ENCODE measurements at places on chromosomes 2 and 18. TPM values are rescaled to one million over a fixed set of nuclear protein-coding genes. Genes with fewer than 3 reads are reported as not detected.

The NOSTRIN gene
- not detected for total RNA-seq

DNA sequence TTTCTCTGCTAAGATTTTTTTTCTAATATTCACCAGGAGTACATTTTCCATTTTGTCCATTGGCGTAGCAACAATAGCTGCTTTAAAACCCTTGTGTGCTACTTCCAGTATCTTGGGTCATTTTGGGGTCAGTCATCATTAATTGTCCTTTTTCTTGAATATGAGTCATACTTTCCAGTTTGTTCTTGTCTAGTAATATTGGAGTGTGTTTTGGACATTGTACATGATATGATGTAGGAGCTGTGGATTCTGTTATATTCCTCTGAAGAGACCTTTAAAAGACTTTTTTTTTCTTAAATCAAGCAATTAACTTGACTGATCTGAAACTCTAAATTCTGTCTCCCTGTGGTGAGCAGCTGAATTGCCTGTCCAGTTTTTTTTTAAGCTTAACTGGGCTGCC, 40.8 kb downstream of the AGPS start:
- no peak for DNase-seq

The SPATA3 gene
- not detected for total RNA-seq

DNA sequence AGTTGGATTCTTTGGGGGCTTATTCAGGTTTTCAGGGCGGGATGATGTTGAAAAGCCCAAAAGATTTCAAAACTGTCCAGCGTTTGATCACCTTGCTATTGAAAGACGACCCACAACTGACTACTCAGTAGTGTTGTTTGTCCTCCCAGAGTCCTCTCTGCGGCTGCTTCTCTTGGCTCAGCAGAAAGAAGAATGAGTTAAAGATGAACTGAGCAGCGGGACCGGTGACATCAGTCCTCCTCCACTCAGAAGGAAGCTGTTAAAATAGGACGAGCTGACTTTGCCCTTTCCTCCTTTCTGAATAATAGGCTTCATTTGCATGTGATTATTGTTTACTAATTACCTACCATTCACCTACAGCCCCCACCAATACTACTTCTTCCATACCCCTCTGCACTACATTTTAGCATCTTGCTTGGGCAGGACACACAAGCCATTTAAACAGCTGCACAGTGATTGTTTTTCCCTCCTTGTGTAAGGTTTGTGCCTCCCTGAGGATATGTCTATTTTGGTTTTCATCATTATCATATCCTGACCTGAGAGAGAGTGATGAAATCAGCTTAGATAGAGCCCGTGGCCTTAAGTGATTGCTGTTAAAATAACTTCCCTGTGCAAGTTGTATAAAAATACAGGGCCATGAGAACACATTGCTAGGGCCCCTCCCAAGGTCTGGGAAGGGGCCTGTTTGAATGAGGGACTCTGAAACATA, 261.8 kb downstream of the FHOD3 start:
- no peak for DNase-seq

DNA sequence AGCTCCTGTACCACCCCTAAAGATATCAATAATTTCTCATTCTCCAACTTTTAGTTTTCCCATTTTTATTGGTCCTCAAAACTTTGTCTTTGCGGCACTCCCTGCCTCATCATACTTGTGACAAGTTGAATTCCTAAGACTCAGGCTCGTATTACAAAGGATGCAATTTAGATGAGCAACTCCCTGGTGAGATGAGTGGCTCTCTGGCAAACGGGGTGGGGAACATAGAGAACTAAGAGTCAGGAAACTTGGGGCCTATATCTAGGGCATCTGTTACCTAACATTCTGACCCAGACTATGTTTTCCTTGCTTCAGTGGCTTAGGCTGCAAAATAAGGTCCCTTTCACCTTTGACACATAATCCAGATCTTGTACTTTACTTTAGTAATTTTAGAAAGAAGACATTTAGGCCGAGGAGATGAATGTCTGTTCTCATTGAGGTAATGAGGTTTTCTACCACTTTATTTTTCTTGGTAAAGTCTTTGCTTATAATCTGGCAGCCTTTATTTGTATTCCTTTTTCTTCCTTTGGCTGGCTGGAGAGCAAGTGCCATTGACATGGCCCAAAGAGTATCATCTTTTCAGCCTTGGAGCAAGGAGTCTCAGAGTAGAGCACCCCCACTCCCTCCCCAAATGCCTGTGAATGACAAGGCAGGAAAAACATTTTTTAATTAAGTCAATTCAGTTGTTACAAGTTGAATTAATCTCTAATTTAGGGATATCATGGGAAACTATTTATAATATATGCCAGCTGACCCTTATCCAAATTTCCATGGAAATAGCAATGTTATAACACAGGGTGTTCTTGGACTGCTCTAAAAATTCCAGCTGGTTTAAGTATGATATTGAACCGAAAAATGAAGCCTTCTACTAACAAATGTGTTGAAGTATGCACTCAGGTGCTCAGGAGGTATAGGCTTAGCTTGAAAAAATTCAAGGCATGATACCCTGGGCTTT, 15.2 kb downstream of the TSPYL6 start:
- no peak for DNase-seq

The MC2R gene
- not detected for total RNA-seq

DNA sequence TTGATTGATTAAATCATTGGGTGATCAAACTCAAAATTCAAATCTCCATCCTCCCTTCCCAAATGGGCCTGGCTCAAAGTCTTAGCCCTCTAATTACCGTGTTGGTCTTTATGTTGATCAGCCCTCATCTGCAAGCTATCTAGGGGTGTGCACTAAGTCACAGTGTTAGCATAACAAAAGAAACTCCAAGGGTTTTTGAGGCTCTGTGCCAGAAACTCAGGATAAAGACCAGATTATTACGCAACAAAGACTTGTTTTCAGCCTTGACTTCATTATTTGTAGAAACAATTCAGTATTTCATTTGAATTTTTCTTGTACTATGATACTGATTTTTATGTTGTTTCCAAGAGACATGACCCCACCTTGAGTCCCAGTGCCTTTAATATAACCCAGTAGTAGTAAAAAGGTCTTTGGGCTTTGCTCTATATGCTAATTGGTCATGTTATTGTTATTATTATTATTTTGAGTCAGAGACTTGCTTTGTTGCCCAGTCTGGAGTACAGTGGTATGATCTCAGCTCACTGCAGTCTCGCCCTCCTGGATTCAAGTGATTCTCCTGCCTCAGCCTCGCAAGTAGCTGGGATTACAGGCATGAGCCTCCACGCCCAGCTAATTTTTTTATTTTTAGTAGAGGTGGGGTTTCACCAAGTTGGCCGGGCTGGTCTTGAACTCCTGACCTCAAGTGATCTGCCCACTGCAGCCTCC, 13.9 kb downstream of the PSMD14 start:
- no peak for DNase-seq

The GPR55 gene
- not detected for total RNA-seq

GRCh38 chr2:174587579-174587978, 10.0 kb downstream of the WIPF1 start:
- no peak for DNase-seq

DNA sequence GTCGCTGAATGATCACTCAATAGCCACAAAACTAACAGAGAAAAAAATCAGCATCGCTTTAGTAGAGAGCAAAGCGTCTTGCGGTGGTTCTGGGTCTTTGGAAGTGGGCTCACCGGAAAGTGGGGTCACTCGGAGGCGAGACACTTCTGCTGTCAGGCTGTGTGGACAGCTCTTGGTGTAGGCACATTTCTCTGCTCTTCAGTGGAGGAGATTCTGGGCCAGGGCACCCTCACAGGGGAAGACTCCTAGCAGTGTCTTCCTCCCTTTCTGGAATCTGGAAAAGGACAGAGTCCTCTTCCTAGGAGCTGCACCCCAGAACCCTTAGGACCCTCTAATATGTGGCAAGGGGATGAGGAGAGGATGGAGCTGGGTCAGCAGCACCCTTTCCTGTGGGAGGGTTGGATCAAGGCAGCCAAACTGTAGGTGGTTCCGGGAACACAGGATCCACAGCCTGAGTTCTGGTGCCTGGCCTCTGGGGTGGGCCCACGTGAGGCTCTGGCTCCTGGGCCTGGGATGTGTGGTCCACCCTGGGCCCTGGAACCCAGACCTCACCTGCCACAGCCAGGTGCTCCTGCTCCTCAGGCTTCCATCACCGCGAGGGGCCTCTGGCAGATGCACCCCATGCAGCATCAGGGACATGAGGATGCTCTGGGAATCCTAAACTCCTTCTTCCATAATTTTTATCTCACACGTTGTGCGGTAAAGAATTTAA, 25.1 kb downstream of the GPR35 start:
- DNase-seq = no peak

DNA sequence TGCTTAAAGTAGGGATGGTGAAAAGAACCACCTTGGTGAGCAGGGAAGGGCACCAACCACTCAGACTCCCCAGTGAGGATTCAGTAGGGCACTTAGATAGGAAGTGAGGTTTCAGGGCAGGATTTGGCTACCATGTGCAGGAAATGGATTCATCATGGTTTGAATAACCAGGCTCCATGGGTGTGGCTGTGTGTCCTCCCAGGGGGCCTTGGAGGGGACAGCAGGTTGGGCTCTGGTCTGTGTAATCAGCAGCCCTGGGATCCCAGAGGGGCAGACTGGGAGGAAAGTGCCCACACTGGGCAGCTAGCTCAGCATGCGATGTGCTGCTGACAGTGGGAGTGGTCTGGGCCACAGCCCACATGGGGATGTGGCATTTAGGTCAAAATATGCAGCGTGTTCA, 224.6 kb downstream of the CELF4 start:
- DNase-seq = no peak

DNA sequence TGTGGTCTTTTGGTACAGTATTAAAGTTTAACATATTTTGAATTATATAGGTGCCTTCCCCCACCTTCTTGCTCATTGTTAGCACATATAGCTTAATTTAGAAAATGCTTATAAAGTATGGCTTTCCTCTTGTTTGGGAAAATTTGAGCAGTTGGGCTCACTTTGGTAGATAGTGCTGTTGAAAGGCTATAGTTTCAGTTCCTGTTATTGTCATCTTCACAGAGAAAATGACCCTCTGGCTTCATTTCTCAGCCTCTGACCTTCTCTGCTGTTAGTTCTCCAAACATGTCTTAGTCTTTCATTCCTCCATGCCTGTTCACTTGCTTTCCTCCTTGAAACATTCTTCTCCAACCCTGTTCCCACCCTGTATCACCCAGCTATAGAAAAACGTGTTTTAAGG, 200.6 kb downstream of the WDR7 start:
- DNase-seq = no peak

The CNGA3 gene
- total RNA-seq = not detected

The IL36RN gene
- total RNA-seq = not detected

The SLC11A1 gene
- 0.10 TPM for total RNA-seq

GRCh38 chr2:110146945-110147332, 31.3 kb upstream of the MALL start:
- no peak for DNase-seq

DNA sequence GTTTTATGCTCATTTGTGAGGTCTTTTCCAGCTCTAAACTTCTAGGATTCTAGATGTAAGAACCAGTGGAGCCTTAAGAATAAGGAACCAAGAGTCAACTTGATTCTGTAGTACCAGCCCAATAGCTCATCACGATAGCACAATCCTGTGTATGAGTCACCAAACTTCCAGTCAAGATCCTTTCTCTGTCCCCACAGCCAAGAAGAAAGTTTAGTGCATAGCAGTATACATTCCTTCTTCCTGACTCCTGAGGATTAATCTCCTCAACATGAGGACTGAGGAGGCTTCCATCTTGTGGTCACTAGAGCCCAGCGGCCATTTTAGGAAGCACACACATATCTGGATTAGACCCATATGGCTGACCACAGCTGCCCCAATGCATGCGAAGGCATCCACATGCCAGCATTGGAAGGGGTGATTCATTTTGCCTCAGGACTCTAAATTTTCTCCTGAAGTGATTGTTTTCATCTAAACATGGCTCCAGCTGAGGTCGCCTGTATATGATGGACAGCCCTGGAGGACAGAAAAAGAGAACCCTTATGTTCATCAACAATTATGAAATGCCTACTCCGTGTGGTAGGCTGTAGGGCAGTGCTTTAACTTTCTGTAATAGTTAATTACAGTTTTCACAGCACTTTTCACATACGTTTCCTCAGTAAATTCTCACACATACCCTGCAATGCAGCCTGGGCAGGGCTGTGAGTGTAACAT, 53.5 kb downstream of the RASGRP3 start:
- DNase-seq = no peak

DNA sequence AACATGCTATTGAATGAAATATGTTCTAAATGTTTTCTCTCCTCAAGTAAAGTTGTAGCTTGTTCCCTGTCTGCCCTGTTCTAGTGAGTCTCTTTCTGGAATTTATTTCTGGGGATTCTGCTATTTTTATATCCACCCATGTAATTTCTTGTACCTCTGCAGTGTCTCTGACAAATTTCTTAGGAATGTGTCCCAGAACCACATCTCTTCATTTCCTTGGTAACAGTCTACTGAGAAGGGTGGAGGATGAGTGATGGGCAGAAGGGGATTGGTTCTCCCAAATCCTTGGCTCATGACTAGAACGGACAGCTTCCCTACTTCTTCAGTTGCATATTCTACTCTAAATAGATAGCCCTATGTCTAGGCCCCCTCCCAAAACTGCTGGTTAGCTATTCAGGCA, 490.6 kb upstream of the LINC00305 start:
- DNase-seq = no peak

The PROKR1 gene
- not detected for total RNA-seq

GRCh38 chr18:6543330-6543908, 128.7 kb upstream of the L3MBTL4 start:
- DNase-seq = no peak

The PAIP2B gene
- 0.73 TPM for total RNA-seq

DNA sequence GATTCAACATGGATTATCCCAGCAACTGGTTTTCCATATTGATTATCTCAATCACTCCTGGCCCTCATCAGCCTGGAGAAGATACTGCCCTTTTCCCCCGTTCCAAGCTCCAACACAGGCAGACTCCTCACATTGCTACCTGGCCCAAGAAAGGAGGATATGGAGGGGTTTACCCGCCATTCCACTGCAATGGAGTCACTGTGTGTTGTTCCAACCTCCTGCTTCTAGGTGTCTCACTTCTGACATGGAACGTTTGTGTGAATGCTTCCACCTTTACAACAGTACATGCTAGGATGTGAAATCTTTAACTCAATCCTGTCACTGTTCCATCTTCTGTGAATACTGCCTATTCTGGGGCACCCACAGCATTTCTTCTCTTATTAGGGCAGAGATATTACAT, 36.7 kb downstream of the RMP24 start:
- no peak for DNase-seq

DNA sequence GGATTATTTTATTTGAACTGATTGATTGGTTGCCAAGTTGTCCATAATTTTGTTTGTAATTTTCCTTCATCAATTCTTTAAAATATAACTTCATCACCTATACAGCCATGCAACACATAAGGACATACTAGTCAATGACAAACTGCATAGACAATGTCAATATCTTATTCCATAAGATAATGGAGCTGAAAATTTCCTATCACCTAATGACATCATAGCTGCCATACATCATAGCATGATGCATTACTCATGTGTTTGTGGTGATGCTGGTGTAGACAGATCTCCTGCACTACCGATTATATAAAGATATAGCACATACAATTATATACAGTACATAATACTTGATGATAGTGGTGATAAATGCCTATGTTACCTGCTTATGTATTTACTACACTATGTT, 369.8 kb upstream of the NT5C1B start:
- no peak for DNase-seq

The SPR gene
- total RNA-seq = 8.9 TPM

The UGGT1 gene
- total RNA-seq = 39.4 TPM

All from chondrocyte (in vitro differentiated cells).